CMK (cell line): ENCODE measurements at places on chromosomes 2 and 18.
A peak's percentile ranks its signal among the peaks of the same experiment; 100 is the strongest.

DNA sequence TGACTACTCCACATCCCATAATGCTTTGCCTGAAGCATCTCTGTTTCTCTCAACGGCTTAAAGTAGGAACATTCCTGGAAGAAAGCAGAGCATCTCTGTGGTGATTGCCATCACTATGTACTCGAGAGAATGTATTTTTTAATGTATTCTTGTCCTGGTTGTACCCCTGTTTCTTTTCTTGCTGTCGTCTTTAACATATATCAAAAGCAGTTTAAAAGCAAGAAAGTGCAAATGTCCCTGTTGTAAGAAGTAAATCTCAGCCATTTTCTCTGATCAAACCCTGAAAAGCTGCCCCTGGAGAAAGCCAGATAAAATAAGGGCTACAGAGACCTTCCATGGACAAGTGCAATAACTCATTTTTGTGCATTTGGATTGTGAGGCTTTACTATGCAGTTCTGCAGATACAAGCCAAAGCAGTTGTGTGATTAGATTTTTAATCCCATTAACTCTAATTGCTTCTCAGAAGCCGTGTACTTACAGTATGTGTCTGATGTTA, 70.8 kb downstream of the XIRP2 start:
- DNase-seq = no peak

DNA sequence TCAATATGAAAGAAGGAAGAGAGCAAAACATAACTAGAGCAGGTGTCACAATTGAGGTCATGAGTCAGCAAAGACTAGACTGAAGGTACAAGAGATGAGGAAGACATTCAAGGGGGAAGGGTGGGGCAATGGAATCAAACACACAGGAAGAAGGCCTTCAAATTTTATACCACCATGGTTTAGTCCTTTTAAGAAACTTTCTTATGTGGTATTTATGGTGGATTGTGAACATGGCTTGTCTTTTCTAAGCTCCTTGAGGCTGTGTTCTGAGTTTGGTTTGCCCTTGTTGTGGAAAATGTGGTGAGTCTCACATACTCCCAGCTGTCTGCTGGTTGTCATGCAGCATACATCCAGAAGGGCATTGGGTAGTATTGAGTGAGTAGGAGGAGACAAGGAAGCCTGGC, 62.1 kb downstream of the NABP1 start:
- no peak for DNase-seq

- no peak for DNase-seq
These were observed 770 bp downstream of the ZNF396 start for GRCh38 chr18:35376393-35376741.

- DNase-seq = no peak
These were observed 15.5 kb upstream of the CPS1 start for GRCh38 chr2:210540900-210541289.

- DNase-seq = no peak
These were observed 68.7 kb upstream of the WIPF1 start for GRCh38 chr2:174666312-174666711.

GRCh38 chr18:67109535-67109934, 407.0 kb downstream of the DSEL start:
- no peak for DNase-seq

GRCh38 chr18:50671376-50671775, 111.5 kb downstream of the MAPK4 start:
- DNase-seq = no peak

GRCh38 chr2:199804831-199805230, 46.2 kb downstream of the FTCDNL1 start:
- no peak for DNase-seq

GRCh38 chr18:41758534-41758933, 196.5 kb upstream of the PIK3C3 start:
- DNase-seq = no peak

- DNase-seq = no peak
These were observed 75.6 kb downstream of the MBP start for GRCh38 chr18:77057006-77057395.

DNA sequence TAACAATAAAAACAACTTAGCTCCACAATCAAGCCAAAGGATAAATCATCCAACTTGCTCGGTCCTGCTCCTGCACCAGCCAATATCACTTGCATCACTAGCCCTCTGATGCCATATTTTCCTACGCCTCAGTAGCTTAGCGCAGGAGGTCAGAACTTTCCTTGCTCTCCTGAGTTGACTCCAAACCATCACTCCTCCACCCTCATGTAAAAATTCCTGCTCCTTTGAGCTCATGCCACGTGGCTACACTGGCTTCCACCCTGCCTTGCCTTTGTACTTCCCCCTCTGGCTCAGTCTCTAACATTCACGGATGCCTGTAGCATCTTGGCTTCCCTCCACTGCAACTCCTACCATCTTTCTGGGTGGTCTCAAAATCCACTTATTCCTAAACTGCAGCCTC, 25.2 kb downstream of the AAK1 start:
- no peak for DNase-seq

GRCh38 chr2:209162129-209162528, 261.7 kb upstream of the MAP2 start:
- DNase-seq = no peak

GRCh38 chr2:111665011-111665410, 219.0 kb downstream of the ANAPC1 start:
- DNase-seq = no peak

DNA sequence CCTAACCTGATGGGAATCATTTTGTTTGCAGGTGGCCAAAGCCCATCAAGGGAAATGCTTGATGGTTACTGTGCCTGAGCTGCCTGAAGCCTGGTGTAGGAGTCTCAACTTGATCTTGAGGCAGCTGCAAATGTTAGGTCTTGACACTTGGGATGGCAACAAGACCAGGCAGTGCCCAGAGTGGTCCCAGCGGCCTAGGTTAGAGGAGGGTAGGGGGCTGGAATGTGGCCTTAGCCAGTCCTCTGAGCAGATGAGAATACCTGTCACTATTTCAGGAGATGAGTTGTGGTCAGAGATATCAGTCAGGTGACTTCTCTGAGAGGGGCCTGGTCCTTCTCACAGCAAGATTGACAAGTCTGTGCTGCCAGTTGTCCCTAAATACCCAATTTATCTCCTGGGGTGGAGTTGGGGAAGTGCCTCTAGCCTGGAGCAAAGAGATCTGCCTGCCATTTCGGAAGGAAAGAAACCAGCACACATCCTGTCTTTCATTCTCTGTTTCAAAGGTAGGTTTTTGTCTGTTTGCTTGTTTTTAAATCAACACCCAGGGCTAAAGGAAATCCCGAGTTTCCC, 13.4 kb downstream of the SPTBN1 start:
- DNase-seq = no peak

- DNase-seq = no peak
These were observed 1.4 kb downstream of the GMPPA start for GRCh38 chr2:219500135-219500534.

GRCh38 chr2:203994735-203995134, 58.2 kb downstream of the ICOS start:
- DNase-seq = no peak

DNA sequence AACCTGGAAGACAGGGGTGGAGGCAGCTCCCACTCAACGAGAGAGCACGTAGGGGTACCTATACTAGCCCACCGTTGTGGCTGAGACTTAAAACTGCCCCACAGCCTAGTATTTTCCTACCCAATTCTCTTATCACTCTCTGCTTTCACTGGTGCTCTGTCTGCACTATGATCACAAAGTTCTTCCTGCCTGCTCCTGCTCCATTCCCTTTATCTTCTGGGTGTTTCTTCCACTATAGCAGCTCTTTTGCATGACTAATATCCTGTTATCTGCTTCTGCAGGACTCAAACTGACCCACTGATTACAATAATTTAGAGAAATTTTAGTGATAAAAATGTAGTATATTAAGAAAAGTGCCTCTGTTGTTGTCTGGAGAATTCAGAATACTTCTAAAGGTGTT, 184.8 kb downstream of the LRP1B start:
- DNase-seq = no peak

- DNase-seq = no peak
These were observed 804.3 kb downstream of the RNF144A start for GRCh38 chr2:7721413-7721995.

DNA sequence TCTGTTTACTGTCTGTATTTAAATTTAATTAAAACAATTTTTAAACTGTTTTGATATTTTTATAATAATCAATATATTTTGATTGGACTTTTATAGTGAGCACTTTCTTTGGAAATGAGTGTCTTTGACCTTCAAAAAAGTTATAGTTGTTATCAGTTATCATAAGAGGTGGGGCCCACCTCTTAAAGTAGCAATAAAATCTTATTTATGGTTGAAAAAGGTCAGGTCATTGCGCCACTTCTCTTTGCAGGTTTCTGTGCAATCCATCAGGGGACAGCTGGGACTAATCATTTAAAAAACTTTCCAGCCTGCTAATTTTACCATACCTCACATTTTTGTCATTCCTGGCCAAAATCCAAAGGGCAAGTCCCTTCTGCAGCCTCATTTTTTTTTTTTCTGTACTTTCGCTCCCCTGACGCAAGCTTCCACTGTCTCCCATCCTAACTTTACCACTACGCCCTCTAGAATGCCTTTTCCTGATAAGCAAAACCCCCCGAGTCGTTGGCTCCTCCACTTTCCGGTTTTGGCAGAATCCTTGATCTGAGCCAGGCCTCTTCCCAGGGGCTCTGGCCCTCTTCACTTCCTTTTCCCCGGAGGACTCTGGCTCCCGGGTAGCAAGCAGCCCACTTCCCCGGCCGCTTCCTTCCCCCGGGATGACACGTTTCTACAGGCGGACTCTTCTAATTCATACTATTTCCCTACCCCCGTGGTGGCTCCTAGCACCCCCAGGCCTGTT, 1.1 kb upstream of the SEH1L start:
- DNase-seq = peak; percentile 42

DNA sequence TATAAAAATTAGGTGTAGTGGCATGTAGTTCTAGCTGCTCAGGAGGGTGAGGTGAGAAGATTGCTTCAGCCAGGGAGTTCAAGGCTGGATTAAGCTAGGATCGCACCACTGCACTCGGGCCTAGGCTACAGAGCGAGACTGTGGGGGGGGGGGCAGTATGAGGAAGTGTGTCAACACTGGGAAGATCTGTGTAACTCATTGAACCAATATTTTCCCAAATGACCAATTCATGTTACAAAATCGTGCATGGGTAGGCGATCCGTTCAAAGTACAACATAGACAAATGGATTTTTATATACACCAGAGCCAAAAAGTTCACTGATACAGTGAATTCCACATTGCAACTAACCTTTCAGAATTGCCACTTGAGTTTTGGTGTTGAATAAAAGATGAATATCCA, 8.1 kb downstream of the SMAD4 start:
- no peak for DNase-seq

DNA sequence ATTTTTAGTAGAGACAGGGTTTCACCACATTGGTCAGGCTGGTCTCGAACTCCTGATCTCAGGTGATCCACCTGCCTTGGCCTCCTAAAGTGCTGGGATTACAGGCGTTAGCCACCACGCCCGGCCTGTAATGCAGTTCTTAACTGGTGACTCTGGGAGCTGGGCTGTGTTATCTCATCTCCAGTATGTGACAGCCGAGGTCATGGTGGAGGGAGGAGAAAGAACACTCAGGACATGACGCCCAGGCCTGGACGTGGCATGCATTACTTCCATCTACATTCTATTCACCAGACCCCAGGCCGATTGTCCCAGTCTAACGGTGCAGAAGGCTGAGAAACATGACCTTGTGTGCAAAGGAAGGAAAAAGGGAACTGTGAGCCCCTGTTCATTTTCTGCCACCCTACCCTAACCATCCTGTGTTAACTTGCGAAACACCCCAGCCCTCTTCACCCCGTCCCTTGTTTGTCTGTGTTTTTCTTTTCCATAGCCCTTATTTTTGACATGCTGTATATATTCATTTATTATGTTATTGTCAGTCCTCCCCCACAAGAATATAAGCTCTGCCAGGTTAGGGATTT, 88.1 kb upstream of the ASAP2 start:
- DNase-seq = no peak

GRCh38 chr18:36095936-36096519, 28.7 kb upstream of the RPRD1A start:
- DNase-seq = peak; percentile 2

DNA sequence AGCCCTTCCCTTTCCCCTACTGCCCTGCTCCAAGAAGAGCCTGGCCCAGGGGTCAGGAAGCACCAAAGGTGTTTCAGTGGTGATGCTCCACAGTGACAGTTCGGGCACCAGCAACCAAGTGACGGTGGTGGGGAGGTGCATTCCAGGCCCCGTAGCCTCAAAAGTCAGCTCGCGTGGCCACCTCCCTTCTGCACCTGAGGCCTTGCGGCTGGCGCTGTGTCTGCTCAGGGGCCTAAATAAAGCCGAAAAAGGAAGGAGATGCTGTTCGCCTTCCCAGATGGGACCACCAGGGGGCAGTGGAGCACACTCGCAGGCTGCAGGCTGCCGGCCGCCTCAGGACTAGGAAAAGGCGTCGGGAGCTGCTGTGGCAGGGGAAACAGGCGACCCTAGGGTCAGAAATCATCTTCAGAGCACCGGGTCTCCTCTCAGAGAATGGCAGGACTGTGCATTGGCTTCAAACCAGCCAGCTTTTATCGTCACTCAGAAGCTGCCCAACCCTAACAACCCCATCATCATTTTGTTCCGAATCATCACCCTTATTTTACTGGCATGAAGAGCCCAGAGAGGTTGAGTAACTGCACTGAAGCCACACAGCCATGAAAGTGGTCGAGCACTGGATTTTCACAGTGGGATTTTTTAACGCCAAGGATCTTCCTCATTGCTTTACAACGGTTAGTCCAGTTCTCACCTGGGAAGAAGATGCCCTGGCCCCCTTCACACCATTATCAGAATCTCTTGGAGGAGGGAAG, 213.0 kb upstream of the CELF4 start:
- DNase-seq = peak; percentile 24

DNA sequence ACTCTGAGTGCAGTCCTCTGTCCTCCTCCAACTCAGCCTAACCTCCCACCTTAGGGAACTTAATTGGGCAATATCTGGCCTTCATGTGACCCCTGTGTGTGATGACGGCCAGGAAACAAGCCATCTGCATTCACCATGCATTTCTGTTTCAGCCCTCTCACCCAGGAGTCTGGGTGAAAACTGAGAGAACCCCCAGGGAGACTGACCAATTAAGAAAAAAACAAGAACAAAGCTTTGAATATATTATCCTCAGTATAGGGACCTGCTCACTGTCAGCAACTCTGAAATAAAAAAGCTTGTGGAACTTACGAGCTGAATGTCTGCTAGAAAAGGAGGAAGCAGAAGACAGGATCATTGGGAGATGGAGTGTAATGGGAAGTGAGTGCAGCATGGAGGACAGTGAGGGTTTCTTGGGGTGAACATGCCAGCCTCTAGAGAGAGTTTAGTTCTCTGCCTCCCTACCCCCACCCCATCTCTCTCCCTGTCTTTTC, 9.5 kb downstream of the MAPRE2 start:
- DNase-seq = no peak

DNA sequence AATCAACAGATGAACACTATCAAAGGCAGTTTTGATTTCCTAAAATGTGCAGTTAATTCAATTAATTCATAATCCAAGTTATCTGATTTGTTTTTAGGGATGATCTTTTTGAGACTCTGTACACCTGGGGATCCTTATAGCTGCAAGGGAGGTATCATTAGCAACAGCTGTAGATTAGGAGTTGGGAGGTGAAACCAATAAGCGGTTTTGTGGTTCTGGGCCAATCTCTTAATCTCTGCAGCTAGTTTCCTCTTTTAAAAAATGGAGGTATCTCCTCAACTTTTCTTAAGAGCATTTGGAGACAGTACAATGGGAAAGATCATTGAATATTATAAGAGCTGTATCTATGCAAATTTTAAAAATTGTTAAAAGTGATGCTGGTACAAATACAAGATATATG, 126.0 kb downstream of the MC4R start:
- DNase-seq = no peak

- DNase-seq = no peak
These were observed 18.9 kb downstream of the SMAD7 start for GRCh38 chr18:48931680-48932461.
